Stimulated activated CD8-positive, alpha-beta memory T cell treated with anti-CD3 and anti-CD28 coated beads, Interleukin-7, amount 100 ng/mL, for 48 hours (primary cell): ENCODE measurements at places on chromosomes 2 and 18.

- no peak for DNase-seq
Observed at GRCh38 chr2:130825231-130825965, 11.3 kb upstream of the ARHGEF4 start.

DNA sequence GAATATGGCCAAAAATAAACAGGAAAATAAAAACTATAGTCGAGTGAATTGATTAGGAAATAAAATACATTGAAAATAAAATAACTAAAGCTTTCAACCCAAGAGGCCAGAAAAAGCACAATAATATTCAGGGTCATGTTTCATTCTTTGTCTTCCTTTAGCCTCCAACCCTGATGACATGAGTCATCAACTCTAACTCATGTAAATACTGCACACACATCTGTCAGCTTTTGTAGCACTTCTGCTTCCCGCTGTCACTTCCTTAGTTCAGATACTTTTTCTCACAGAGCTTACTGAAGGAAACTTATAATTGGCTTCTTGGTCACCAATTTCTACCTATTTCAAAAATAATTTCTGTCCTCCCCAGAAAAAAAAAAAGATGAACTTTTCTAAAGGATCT lies 112.8 kb downstream of the UPP2 start:
- DNase-seq = no peak

GRCh38 chr2:62740221-62740620 lies 34.7 kb downstream of the EHBP1 start:
- DNase-seq = no peak

DNA sequence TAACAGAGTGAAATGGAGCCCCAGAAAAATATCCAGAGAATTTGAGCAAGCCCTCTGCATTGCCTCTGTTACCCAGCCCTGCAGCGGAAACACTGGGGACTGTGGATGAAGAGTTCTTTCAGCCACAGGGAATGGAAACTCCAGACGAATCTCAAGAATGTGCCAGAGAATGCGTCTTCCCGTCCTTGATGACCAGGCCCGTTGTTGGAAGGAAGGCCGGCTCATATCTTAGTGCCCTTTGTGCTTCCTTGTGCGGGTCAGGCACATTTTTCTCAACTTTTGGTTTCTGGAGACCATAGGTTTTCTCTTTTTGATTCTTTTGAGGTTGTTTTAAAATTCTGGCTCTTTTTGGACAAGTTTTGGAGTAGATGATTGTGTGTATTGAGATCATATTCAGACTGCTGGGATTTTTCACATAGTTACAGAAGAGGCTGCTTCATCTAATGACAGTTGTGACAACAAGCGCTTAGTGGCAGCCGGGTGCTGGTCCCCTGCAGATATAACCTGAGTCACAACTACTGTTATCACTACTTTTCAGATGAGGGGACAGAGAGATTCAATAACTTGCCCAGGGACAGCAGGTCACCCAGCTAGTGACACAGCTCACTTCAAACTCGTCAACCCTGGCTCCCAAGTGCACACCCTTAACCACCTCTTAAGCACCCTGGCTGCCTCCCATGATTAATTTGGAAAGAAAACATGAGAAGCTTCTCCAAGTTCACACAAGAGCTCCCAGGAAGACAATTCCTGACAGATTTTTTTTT lies 15.7 kb downstream of the MAL start:
- no peak for DNase-seq

GRCh38 chr2:60530660-60531281 lies 22.7 kb downstream of the BCL11A start:
- no peak for DNase-seq

GRCh38 chr2:232927032-232927792 lies 57.1 kb downstream of the SNORC start:
- no peak for DNase-seq

GRCh38 chr2:98985905-98986666 lies 50.1 kb upstream of the CRACDL start:
- DNase-seq = no peak

DNA sequence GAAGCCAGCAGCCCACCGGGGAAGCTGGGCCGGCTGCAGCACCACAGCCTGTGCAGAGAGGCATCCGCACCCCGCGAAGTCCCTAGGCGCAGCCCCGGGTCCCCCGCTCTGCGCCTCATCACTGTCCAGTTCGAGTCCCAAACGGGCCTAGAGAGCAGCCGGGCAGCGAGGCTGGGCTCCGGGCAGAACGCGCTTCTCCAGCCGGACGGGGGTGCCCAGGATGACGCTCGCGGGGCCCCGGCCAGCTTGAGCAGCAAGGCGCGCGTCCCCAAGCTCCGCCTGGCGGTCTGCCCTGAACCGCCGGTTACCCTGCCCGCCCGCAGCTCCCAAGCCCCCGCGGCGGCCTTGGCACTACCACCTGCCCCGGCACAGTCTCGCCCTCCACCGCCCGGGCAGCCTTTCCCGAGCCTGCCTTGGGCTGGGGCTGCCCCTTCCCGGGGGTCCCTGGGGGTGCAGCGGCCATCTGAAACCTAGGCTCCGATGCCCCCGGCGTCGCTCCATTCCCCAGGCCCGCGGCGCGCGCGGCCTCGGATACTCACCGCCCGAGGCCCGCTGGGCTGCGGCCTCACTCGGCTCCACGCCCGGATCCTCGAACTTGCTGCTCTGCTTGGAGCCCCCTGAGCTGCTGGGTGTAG lies 591 bp downstream of the SLC16A14 start:
- DNase-seq = no peak

DNA sequence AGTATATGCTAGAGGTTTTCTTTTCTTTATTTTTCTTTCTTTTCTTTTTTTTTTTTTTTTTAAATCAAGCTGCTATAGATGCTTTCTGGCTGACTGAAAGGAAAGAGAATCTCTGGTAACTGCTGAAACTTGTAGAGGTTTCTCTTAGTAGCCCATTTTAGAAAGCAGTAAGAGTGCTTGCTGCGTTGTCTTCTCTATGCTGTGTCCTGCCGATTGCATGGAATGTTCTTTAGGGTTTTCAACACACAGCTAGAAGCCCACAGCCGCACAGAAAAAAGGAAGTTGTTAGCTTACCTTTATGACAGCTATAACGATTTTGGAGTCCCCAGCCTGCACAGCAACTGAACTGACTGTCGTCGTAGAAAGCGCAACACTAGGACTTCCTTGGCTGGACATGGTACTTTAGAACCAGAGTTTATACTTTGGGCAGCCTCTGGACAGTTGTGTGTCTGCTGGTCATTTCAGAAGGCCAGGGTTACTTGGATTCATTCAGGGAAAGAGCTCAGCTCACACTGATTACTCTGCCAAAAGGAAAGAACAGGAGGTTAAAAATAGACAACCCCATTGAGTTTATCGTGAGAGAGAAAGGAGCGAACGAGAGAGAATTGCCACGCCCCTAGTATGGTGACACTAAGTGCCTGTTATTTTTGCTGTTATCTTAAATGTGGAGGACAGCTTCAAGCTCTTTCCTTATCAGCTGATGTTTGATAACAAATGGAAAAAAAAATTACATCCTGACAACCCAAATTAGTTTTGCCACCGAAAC lies at the start of gene CCDC141:
TSS of gene CCDC141 (minus strand) at position 592 of the 766 bp plus-strand sequence. CDS start at position 396, 196 bp downstream.
- no peak for DNase-seq

GRCh38 chr2:181642086-181642485 lies 14.8 kb downstream of the CERKL start:
- DNase-seq = no peak

DNA sequence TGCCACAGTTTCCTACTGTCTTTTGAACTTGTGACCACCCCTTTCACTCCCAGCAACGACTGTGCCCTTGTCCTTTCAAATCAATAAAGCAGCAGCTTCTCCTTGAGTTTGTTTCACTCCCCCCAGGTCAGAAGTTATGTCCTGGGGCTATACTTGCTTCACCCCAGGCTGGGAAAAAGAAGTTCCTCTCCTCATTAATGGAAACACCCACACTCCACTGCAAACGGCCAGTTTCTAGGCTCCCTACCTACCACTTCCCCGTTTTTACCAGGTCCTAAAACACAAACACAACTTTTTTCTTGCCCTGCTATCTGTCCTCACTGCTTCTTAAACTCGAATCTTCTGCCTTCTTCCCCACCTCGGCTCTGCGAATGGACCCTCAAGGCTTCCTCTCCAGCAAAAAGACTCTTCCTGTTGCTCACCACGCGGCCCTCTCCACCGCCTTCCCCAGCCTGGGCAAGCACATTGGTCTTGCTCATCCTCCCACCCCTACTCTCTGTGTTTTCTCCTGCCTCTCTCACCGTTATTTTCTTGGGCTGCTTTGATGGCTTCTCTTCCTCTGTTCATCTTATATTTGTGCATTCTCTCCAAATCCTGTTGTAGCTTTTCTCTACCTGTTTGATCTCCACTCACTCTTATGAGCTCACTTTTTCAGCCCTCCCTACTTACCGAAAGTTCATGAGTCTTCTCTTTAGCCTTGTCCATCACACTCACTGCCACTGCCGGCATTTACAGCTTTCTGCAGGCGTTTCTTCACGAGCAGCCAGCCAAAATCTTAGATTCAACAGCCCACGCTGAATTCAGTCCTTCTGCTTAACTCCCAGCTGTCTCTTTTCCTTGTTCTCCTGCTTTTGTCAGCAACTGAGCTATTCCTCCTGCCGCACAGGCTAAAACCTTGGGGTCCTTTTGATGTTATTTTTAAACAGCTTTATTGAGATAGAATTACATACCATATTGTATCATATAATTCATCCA lies 7.0 kb upstream of the SP5 start:
- DNase-seq = no peak

DNA sequence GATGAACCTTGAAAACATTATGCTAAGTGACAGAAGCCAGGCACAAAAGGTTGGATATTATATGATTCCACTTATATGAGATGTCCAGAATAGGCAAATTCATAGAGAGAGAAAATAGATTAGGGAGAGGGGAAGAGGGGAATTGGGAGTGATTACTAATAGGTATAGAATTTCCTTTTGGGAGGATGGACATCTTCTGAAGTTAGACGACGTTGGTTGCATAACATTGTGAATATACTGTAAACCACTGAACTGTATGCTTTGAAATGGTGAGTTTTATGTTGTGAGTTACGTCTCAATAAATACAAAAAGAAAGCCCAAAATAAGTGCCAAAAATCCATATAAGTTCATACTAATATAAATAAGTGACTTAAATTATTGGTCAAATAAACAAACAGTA lies 18.6 kb upstream of the CYP26B1 start:
- no peak for DNase-seq

- DNase-seq = no peak
Observed at GRCh38 chr2:69709290-69709689, 32.6 kb upstream of the ANXA4 start.

DNA sequence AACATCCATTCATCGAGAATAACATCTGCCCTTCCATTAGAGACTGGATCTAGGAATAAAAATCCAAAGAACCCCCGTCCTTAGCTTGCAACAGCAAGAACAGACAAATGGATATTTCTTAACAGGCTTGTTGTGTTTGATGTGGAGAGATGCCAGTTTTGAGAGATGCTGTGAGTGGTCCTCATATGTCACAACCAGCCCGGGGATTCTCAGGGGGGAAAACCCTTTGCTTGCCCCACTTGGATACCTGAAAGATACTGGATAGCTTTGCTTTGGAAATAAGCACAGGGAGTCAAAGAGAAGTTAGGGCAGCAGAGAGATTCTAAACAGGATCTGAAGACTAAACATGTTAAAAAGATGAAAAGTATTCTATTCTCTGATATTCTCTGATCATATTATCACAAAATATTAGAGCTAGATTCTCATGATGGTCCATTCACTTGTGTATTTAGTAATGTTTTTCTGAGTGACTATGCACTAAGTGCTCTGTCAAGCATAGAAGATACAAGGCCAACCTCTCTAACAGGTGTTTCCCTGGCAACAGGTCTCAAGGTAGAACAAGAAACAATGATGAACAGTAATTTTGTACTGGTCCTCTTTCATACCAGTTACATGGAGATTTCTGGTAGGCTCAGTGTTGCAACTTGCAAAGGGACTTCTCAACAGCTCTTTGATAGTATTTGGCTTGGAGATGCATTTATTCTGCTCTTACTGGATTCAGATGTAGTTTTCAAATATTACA lies 348.2 kb downstream of the MYCN start:
- DNase-seq = no peak
